ENCODE measurements at places on chromosomes 2 and 18. TPM values are rescaled to one million over a fixed set of nuclear protein-coding genes. Genes with fewer than 3 reads are reported as not detected.

- H3K4me1 ChIP-seq = no peaks in the 10 kb centered on the region
- H3K27me3 ChIP-seq = no peaks in the 10 kb centered on the region
- H3K36me3 ChIP-seq = no peaks in the 10 kb centered on the region
- H3K4me3 ChIP-seq = no peak overlapping the region
- H3K27ac ChIP-seq = no peak overlapping the region
- no peak for DNase-seq
Measured at GRCh38 chr2:108946442-108946841, 42.6 kb downstream of the EDAR start.

GRCh38 chr2:45261746-45262145, 252.5 kb upstream of the SIX2 start:
- H3K27ac ChIP-seq = no peak overlapping the region
- H3K4me1 ChIP-seq = no peaks in the 10 kb centered on the region
- DNase-seq = no peak
- no peak overlapping the region for H3K4me3 ChIP-seq

The CBLN2 gene
- total RNA-seq = 0.96 TPM

DNA sequence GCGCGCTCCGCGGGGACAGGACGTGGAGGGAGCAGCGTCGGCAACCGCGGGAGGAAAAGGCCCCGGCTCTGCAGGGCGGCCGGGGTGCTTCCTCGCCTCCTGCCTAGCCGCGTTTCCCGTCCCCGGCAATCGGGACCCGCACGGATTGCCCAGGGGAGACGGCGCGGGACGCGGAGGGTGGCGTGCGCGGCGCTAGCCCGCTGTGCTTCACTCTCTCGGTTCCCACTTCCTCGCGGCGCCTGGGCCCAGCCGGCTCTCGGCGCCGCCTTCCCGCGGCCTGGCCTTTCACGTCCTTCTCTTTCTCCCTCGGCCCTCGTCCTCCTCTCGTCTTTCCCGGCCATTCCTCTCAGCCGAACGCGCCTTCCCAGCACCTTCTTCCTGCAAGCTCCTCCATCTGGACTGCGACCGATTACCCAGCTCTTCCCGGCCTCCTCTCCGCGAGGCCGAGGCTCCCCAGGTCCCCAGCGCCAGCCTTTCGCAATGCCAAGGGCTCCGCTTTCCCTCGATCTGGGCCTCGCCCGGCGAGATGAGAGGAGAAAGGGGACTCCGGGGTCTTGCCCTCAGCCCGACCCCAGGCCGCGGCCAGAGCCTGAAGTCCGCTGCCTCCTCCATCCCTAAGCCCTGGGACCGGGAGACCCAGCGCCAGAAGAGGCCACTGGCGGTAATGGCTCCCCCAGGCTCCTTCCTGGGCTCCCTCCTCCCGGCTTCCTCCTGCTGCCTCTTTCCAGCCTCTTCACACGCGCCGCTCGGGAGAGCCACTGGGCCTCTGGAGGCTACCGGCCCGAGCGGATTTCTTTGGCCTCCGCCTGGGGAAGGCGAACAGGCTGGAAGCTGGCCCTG, 34.3 kb upstream of the ATP6V1B1 start:
- DNase-seq = no peak
- peaks cover 6% of the 10 kb centered on the region for H3K4me1 ChIP-seq
- peak overlapping the region; percentile 27 for H3K4me3 ChIP-seq

The LIMS4 gene
- 1.2 TPM for total RNA-seq

- H3K27me3 ChIP-seq = no peaks in the 10 kb centered on the region
- no peaks in the 10 kb centered on the region for H3K36me3 ChIP-seq
- no peak overlapping the region for H3K4me3 ChIP-seq
- H3K4me1 ChIP-seq = no peaks in the 10 kb centered on the region
- DNase-seq = no peak
- no peak overlapping the region for H3K27ac ChIP-seq
Measured at GRCh38 chr2:75607988-75608683, 38.4 kb upstream of the MRPL19 start.

- DNase-seq = no peak
- no peak overlapping the region for H3K27ac ChIP-seq
- H3K4me3 ChIP-seq = no peak overlapping the region
- no peaks in the 10 kb centered on the region for H3K27me3 ChIP-seq
- H3K36me3 ChIP-seq = no peaks in the 10 kb centered on the region
Measured at GRCh38 chr2:12495247-12495868, 221.4 kb upstream of the TRIB2 start.

All from colonic mucosa (tissue), 4 donors.